ENCODE measurements at places on chromosomes 2 and 18. TPM values are rescaled to one million over a fixed set of nuclear protein-coding genes. Genes with fewer than 3 reads are reported as not detected.

Gene CIB4
- not detected for total RNA-seq

Gene NFATC1
- 35.4 TPM for total RNA-seq

Gene DNER
- total RNA-seq, result 1.3 TPM

Gene SNTG2
- 5.6 TPM for total RNA-seq

Gene FAM228A
- 3.2 TPM for total RNA-seq

Gene MAPK4
- total RNA-seq, result not detected

Gene ARL5A
- 50.6 TPM for total RNA-seq
